Left kidney (tissue), 8 donors: ENCODE measurements at places on chromosomes 1 and 21.

- DNase-seq = no peak
Observed at GRCh38 chr1:26949926-26950319, 10.3 kb downstream of the KDF1 start.

- DNase-seq = no peak
Observed at GRCh38 chr1:2865571-2866421, 64.3 kb upstream of the TTC34 start.

DNA sequence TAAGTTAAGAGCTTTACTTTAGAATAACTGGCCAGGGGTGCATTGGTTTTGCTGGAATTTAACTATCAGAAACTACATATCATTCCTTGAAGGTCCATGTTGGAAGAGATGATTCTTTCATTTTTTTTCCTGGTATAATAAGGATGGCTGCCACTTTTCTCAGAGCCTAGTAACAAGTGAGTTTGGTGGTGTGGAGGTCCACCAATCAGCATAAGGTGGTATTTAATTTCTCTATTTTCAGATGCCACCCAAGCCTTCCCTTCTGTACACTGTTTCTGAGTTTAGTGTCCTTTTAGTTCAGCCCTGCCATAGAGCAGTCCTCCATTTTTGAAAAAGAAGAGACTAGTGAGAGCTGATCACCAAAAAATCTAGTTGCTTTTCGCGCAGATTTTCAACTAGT is 386.3 kb downstream of the USP25 start:
- no peak for DNase-seq

GRCh38 chr1:212190169-212190568 is 95.0 kb upstream of the PPP2R5A start:
- DNase-seq = no peak

DNA sequence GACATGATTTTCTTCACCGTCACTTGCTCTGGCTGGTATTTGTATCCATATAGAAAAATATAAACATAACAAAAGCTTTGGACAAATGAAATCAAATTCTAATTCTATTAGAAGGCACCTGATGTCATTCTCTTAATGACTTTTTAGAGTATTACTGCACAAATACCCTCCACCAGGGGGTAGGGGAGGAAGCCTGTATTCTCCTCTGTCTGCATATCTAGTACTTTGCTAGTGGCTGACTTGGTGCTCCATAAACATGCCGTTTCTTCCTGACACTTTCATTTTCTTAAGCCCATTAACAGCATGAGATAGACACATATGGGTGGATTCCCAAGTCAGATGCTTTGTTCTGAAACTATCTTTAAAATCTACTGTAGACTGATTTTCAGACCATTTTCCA is 20.6 kb upstream of the KCNJ15 start:
- DNase-seq = no peak

DNA sequence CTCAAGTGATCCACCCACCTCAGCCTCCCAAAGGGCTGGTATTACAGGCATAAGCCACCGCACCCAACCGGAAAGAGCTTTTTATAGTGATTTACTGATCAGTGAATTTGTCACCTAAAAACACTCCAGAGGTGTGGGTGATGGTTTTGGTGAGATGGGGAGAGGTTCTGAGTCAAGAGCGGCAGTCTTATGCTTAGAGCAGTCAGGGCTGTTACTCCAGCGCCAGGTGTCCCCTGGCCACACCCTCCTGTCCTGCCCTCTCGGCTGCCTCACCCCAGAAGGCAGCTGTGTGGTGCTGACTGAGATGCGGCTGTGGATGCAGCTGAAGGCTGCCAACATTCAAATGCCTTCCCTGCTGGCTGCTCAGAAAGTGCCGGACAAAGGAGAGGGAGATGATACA is 94.5 kb upstream of the LPGAT1 start:
- DNase-seq = no peak

DNA sequence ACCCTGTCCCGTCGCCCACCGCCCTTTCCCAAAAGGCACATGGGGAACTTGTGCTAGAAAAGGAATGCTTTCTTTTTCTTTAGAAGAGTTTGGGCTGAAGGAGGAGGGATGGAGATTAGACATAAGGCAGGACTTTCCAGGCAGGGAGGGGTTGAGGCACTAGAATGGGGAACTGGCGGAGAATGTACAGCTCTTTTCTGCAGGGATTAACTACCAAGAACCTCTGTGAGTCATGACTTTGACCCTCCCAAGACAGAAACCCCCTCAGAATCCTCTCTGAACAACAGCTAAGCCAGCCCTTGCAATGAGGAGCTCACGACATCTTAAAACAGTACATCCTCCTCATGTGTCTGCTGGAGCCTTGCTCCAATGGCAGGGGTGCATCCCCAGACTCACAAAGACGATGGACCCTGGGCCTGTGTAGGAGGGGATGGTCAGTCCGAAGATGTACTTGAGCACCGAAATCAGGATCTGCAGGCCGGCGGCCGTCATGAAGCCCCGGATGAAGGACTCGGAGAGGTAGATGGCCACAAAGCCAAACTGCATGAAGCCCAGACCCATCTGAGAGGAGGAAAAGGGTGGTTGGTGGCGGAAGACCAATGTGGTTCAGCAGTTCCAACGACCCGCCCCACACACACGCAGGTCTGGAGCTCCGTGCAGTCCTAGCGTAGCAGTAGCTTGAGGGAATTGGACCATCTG is 13.6 kb downstream of the SLC26A9 start:
- DNase-seq = no peak

DNA sequence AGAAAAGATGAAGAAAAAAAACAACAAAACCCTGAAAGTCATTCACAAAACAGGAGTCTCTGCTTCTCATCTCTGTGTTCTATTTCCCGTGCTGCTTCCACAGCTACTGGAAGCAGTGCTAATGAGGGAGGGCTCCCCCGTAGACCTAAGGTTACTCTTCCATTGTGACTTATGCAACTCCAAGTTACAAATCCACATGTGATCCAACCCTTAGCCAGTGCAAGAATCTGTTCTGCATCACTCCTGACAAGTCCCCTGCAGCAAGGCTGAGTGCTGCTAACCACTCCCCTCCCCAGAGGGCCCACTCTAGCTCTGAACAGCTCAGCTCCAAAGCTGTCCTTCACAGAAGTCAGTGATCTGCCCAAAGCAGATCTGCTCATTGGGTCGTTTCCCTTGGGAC is 10.3 kb downstream of the DNALI1 start:
- DNase-seq = no peak

- DNase-seq = peak; percentile 81
Observed at GRCh38 chr1:89804642-89805237, 16.1 kb upstream of the LRRC8D start.

- peak; percentile 1 for DNase-seq
Observed at GRCh38 chr1:190747704-190748103, 270.0 kb upstream of the BRINP3 start.

- no peak for DNase-seq
Observed at GRCh38 chr1:107523061-107523460, 382.2 kb downstream of the NTNG1 start.

- no peak for DNase-seq
Observed at GRCh38 chr1:60394436-60394835, 320.9 kb upstream of the C1orf87 start.

DNA sequence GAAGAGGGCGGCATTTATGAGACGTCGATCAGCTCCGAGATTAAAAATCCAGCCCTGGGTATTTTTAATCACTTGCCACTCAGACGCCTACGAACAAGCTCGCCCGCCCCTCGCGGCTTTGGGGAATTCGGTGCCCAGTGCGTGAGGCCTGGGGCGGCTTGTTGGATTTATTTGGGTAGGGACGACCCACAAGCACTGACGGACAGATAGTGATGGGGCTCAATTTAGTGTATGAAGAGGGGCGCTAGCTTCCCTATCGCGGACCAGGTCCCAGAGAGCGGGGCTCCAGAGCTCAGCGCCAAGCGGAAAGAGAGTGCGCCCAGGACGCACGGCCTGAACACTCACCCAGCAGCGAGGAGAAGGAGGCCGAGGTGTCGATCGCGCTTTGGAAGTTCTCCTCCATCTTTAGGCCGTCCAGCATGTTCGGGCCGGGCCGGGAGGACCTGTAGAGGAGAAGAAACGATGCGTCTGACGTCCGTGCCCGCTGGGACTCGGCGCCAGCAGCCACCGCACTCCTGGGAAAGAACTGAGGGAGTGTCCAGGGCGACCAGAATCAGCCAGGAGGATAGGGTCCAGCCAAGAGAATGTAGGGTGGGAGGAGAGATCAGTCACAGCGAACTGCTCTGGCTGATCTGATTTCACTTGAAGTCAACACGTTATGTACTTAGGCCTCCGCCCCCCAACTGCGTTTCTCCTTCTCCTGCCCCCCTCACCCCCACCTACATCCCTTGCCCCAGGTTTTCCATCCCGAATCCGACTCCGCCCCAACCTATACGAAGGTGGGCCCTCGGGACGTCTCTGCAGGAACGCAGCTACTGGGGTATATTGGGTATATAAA is 1.2 kb downstream of the LMX1A start:
- DNase-seq = no peak

GRCh38 chr1:64514197-64514765 is 44.4 kb downstream of the CACHD1 start:
- peak; percentile 83 for DNase-seq

GRCh38 chr1:119410961-119411360 is 4.0 kb upstream of the HSD3B2 start:
- DNase-seq = no peak

DNA sequence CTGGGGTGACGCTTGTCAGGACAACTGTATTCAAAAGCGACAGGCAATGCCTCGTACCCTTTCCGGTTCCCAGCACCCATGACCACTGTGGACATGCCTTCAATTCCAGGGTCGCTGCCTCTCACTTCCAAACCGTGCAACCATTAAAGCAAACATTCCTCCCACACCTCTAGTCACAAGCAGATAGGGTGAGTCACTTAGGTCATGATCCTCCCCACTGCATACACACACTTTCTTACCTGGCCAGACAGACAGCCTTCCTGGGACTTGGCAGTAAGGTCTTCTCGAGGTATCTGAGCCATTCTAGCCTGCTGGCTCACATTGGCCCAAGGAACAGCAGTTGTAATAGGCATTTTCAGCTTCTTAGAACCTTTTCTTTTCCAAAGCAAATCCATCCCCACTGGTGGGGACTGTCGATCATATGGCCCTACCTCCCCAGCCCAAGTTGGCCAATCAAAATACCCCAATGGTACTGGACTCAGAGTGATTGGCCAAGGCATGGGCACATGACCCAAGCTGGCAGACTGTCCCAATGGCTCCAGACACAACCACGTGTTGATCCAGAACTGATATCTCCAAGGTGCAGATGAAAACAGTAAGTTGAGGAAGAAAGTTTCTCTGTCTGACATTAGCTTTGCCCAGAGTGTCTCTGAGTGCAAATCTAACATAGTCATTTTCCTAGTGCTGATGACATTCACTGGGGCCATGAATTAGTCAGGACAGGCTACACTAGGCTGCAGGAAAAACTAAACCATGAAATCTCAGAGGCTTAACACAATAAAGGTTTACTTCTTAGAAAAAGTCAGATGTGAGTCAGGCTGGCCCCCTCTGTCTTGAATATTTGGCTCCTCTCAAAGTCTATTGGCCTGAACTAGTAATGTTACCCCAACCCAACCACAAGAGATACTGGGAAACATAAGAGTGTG is 113.8 kb downstream of the RRAGC start:
- DNase-seq = no peak

GRCh38 chr1:46587069-46587468 is 17.0 kb downstream of the MKNK1 start:
- no peak for DNase-seq

- DNase-seq = no peak
Observed at GRCh38 chr1:26177182-26177684, at the start of gene CNKSR1. Gene CNKSR1, plus strand, starts transcription at chr1:26177491. Its CDS starts 57 bp downstream, at chr1:26177548.

GRCh38 chr1:103273106-103273505 is 164.8 kb upstream of the COL11A1 start:
- no peak for DNase-seq

DNA sequence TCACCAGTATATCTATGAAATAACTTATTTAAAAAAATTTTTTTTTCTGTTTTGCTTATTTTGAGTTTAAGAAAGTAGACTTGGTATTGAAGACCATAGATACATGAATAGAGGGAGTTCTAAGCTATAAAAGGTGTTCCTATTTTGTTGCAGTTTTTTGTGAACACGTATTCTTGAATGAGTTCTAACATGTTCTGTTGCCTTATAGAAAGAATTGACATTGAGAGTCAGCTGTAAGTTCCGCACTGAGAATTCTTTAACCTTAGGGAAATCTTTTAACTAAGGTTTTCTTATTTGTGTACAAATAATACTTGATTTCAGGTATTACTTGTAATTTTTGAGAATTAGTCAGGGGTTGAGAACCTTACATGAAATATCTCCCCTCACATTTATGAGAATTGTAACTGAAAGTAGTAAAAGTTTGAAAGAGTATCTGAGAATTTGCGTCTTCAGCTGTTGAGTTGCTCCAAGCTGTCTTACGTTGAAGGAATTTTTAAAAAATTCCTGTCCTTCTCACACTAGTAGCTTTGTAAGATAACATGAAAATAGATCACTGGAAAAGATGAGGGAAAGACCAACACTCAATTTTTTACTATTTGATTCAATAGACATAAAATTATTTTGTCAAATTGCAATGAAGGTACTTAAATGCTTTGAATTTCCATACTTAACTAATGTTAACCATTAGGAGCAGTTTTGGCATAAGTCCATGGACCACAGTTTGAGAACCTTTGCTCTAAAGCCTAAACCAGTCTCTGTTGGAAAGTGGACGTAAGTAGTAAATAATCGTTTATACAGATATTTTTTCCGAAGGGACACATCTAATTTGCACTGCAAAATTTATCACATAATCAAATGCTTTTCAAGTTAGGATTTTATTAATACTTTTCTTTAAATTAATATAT is 3.8 kb downstream of the DR1 start:
- no peak for DNase-seq

GRCh38 chr1:218624052-218624451 is 278.9 kb downstream of the TGFB2 start:
- DNase-seq = no peak

DNA sequence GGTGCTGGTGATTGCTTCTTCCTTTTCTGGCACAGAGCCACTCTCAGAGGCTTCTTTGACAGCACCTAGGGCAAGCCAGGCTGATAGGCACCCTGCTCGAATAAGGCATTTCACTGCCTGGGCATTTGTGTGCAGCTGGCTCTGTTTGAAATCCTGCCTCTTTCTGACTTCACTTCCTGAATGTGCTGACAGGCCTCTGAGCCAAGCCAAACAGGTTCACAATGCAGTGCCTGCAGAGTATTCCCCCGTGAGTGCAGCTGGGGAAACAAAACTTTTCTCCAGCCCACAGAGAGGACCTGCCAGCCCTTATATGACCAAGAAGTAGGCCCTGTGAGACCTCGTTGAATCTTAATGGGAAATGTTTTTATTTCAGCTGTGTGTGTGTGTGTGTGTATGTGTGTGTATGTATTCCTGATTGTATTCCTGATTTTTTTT is 10.4 kb downstream of the JUN start:
- DNase-seq = no peak
